Tibial nerve (tissue), 4 donors: ENCODE measurements at places on chromosomes 4 and X. TPM values are rescaled to one million over a fixed set of nuclear protein-coding genes. Genes with fewer than 3 reads are reported as not detected.

GRCh38 chrX:1223242-1223600 lies 10.8 kb upstream of the CRLF2 start:
- no peak for DNase-seq

DNA sequence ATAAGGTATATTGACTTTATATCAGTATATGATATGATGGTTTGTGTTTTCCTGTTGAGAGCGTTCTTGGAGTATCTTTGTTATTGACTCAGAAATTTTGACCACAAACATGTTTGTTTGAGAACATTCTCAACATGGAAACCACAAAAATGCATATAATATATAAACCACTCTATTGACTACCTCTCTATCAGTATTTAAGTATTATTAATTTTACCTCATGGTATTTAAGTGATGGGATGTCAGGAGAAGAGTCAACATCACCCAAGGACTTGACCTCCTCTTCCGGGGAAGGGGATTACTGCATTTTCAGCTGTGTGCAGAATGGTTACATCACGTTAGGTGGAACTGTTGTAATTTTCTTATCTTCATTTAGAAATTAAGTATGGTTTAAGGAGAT lies 54.3 kb upstream of the PUDP start:
- no peak for DNase-seq

DNA sequence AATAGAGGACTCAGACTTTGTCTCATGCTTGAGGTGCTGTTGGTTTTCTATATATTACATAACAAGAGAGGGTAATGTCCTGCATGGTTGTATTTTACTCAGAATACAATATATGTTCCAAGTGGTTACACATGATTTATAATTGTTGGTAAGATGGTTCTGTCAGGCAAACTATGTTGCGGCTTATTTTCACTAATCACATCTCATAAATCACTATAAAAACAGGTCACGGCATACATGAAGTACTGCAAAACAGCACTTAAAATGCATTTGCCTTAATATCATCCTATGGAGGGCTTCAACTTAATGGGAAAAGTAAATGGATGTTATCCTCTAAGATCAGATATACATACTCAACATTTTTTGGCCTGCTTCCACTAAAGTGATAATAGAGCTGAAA lies 246.0 kb upstream of the ARSJ start:
- no peak for DNase-seq

ZCCHC18 gene
- total RNA-seq, result 2.0 TPM

DNA sequence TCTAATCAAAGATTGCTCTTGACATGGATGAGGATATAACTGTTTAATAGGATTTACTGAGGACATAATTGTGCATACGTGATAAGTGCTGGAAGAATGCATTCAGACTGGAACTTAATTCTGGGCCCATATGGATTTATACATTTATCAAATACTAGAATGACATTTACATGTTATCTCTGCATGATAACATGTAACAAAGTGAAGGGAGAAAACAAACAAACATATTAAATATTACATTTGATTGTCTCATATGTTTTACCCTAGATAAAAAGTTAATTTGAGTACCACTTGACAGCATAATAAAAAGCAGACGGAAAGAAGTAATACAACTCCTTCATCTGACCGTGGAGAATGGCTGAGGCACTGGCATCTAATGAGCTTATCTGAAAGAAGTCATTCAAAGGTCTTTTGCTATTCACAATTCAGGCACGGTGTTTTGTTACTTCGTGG lies 297.8 kb downstream of the PPP3CA start:
- no peak for DNase-seq

BCORL1 gene
- total RNA-seq, result 8.3 TPM

- no peak for DNase-seq
These were observed at the start of gene SLC10A4 for GRCh38 chr4:48483006-48483776. SLC10A4 (plus strand) TSS chr4:48483343; CDS start chr4:48483562, 219 bp downstream.

GYPE gene
- total RNA-seq, result 0.44 TPM

DNA sequence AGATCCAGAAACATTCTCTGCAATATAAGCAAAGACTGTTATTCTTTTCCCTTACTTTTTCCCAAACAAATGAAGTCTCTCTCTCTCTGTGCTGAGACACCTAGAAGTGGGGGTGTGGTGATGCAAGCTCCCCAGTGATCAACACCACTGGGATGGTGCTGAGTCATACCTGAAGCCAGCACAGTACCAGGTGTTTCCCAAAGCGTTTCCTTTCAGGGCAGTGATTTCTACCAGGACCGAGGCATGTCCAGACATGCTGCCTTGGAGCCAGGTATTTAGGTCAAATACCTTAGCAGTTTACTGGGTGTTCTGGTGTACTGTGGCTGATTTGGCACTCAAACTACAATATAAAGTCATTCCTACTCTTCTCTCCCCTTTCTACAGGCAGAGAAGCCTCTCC lies 726.5 kb downstream of the FAM133A start:
- DNase-seq, result no peak

DNA sequence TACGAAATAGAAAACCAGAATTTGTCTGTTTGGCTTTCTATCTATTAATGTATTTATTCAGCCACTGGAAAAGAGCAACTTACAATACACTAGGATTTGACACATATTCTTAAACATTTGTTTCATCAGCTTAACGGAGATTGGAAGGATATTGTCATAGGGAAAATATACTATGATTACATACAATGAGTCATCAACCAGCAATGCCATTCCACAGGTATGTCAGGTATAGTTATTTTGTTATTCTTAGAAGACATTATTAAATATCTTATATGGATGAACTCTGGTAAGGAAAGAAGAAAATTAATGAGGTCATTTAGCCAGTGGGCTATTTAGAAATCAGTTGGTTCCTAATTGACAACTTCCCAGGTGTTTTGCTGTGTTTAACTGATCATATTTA lies 926.6 kb downstream of the STIM2 start:
- DNase-seq, result no peak

- DNase-seq, result no peak
These were observed 591.7 kb downstream of the CCSER1 start for GRCh38 chr4:90718931-90719330.

GPC4 gene
- 23.7 TPM for total RNA-seq

STATH gene
- not detected for total RNA-seq

DNA sequence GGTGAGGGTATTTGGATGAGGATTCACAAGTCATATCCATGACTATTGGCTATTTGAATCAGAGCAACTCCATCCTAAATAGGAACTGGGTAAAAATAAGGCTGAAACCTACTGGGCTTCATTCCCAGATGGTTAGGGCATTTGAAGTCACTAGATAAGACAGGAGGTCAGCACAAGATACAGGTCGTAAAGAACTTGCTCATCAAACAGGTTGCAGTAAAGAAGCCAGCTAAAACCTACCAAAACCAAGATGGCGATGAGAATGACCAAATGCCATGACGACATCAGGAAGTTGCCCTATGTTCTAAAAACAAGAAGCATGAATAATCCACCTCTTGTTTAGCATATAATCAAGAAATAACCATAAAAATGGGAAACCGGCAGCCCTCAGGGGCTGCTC lies 224.9 kb downstream of the PACRGL start:
- no peak for DNase-seq

- DNase-seq, result no peak
These were observed 15.0 kb upstream of the NAT8L start for GRCh38 chr4:2044119-2044485.

DNA sequence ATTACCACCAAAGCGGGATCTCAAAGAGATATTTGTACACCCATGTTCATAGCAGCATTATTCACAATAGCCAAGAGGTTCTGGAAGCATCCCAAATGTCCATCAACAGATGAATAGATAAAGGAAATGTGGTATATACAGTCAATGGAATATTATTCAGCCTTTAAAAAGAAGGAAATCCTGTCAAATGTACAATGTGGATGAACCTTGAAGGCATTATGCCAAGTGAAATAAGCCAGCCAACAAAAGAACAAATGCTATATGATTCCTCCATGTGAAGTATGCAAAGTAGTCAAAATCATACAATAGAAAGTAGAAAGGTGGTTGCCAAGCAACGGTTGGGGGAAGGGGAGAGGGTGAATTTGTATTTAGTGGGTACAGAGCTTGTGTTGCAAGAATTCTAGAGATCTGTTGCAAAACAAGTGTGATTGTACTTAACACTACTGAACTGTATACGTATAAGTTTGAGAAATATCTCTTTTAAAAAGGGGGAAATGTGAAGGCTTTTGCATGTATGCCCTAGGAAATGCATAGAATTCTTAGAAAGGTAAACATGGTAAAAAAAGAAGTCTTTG lies 5.0 kb upstream of the ZRSR2 start:
- no peak for DNase-seq

TMPRSS11E gene
- total RNA-seq, result not detected

GRCh38 chrX:45715748-45716147 lies 515.1 kb upstream of the DIPK2B start:
- no peak for DNase-seq

DNA sequence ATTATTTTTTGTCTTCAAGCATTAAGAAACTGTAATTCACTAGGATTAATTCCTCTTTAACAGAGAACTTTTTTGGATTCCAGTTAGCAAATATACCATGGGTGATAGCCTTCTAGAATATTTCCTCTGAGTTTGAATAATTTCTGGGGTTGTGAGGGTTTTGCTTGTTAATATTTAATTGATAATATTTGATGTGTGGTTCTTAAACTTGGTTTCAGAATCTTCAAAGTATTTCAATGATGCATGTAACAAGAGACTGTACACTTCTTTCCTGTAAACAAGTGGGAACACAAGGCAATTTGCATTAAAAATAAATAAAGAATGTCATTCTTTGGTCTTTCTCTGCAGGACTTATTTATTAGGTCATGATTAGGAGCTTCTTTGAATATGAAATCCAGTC lies 9.5 kb upstream of the C4orf51 start:
- no peak for DNase-seq

DNA sequence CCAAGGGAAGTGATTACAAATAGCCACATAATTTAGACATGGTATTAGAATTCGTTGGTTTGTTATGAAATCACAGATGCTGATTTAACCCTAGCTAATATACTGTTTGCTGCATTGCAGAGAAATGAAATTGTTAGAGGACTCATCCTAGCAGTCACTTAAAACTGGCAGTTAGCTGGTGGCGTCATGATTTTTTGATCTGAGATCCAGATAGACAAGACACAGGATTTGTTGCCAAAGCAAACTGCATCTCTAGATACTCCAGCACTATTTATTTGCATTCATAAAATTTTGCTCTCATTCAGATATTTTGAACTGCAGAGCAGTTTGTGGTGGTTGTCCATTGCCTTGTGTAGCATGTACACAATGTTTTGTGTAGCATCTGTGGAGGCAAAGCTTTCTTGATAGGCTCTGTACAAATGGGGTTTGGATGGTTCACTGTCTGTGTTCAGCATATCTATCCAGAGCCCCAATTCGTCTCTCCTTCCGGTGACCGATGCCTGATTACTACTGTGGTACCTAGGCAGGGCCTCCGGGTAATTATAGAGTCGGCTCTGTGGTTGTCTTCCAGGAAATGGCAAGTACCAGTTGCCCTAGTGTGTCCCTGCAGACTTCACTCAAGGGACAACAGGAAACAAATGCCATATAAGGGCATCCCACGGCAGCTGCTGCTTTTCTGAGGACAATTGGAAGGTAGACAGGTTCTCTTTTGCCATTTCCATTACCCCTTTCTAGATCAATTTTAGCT lies 30.1 kb upstream of the SPARCL1 start:
- no peak for DNase-seq

- no peak for DNase-seq
These were observed 521.7 kb downstream of the PPARGC1A start for GRCh38 chr4:23368081-23368697.

PDZD4 gene
- total RNA-seq, result 19.9 TPM

DCAF8L2 gene
- total RNA-seq, result not detected

NUDT10 gene
- total RNA-seq, result 0.44 TPM

DNA sequence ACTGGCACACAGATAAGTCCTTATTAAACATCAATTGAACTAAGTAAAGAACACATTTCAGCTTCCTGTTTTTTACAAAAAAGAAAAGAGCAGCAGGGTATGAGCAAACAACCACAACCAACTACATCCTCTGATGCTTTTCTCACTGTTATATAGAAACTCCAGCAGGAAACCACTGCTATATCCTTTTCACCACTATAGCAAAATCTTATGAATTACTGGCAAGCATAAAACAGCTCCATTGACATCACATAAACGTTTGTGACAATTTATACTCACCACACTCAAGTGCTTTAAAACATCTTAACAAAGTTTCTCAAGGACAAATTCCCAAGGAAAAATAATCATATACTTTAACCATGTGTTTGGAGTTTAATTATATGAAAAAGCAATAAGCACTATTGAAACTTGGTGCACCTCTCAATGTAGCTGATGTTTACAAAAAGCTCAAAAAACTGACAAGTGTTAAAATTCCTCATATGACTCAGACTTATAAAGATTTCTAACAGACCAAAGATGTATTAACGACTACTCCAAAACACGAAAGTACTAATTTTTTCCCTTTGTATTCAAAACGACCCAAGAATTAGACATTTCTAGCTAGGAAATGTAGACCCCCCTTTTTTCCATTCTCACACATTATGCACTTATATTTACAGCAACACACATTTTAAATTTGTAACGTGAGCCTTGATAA lies 12.9 kb downstream of the GPRIN3 start:
- DNase-seq, result no peak

- DNase-seq, result no peak
These were observed at the start of gene MAB21L2 for GRCh38 chr4:150582146-150582872. MAB21L2 (plus strand) TSS chr4:150582151; CDS start chr4:150583030, 879 bp downstream.

DNA sequence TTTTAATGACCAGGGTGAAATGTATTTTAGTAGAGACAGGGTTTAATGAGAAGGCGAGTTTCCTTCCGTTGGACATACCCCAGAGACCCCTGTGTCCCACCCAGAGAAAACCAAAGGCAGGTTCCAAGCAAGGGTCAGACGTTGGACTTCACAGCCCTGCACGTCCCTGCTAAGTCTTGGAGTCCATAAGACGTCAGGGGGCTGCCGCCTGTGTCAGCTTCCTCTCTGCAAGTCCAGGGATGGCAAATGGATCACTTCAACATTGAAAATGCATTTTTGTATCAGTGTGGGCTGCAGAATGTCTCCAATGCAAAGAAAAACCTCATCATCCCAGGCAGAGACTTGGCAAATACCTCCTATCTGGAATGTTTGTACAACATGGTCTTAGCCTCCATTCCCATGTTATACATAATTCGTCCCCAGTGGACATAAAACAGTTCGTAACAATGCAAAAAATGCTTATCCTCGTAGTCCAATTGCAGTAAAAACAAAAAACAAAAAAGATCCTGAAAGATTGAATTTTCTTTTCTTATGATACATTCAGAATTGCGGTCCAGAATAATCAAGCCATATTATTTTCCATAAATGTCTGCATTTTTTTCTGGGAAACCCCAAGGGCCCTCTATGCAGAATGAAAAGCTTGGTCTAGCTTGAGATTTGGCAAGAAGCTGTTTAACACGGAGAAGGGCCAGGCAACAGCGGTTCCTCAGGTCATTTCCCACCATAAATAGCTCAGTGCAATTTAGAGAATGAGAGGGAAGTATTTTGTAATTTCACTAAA lies 190.9 kb downstream of the SHOX start:
- DNase-seq, result no peak

DNA sequence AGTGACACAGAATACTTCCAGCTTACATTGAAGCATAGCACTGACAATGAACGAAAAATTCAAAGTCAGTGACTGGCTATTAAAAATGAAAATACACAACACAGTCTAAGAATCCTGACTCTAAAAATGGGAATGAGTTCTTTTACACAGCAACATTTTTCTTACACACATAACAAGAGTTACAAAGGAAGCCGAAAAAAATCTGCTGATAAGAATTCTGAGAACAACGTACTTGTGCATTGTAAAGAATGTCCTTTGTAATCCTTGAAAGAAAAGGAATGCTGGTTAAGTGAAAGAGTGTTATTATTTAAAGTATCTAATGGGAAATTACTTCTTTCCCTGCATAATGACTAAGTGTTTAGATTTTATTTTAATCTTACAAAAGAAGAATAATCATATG lies 199.4 kb downstream of the PRDM5 start:
- no peak for DNase-seq
